ENCODE measurements at places on chromosomes 2 and 18.
A peak's percentile ranks its signal among the peaks of the same experiment; 100 is the strongest.

DNA sequence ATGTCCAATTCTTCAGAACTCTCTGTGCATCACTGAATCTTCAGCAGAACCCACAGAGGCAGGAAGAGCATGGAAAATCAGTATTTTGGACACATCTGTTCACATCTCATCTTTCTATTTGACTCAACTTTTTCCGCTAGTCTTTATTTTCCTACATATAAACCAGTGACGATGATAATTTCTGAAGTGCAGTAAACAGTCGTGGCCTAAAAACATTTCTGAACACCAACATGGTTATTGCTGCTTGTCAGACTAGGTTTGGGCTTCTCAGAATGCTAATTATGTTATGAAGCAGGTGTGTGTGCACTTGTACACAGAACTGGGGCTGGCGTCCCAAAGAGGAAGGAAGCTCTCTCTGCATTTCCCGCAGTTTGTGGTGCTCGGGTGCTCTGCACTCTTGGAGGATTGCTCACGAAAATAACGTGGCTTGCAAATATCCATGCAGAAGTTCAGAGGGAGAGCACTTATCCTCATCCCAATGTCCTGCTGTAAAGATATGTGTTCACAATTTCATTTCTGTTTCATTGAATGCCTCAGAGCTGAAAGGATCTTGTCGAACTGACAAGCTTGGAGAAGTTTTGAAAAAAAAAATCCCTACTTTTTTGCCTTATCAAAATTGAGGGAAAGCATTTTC lies 50.8 kb downstream of the EDAR start:
- no peak for DNase-seq

- DNase-seq, result no peak
These were observed 31.9 kb upstream of the FOSL2 start for GRCh38 chr2:28360718-28361293.

DNA sequence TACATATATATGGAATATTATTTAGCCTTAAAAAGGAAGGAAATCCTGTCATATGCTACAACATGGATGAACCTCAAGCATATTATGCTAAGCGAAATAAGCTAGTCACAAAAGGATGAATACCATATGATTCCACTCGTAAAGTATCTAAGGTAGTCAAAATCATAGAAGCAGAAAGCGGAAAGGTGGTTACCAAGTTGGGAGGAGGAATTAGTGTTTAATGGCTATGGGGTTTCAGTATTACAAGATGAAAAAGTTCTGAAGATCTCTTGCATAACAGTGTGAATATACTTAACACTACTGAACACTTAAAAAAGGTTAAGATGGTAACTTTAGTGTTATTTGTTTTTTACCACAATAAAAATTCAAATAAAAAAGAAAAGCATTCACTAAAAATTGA lies 99.0 kb downstream of the MGAT5 start:
- no peak for DNase-seq

GRCh38 chr2:189318761-189319160 lies 122.5 kb upstream of the WDR75 start:
- DNase-seq, result no peak

DNA sequence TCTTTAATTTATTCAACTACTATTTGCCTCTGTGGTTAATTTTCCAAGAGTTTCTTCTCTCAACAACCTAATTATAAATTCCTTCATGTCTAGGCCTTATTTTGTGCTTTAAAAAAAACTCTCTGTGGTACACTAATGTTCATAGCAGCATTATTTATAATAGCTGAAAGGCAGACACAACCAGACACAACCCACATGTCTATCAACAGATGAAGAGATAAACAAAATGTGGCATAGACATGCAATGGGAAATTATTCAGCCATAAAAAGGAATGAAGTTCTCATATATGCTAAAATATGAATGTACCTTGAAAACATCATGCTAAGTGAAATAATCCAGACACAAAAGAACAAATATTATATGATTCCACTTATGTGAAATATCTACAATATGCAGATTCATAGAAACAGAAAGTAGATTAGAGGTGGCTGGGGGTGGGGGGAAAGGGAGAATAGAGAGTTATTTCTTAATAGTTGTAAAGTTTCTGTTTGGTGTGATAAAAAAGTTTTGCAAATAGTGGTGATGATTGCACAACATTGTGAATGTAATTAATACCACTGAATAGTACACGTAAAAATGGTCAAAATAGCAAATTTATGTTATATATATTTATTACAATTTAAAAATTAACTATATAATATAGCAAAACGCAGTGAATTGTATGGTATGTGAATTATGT lies 28.1 kb upstream of the RASGRP3 start:
- DNase-seq, result no peak

DNA sequence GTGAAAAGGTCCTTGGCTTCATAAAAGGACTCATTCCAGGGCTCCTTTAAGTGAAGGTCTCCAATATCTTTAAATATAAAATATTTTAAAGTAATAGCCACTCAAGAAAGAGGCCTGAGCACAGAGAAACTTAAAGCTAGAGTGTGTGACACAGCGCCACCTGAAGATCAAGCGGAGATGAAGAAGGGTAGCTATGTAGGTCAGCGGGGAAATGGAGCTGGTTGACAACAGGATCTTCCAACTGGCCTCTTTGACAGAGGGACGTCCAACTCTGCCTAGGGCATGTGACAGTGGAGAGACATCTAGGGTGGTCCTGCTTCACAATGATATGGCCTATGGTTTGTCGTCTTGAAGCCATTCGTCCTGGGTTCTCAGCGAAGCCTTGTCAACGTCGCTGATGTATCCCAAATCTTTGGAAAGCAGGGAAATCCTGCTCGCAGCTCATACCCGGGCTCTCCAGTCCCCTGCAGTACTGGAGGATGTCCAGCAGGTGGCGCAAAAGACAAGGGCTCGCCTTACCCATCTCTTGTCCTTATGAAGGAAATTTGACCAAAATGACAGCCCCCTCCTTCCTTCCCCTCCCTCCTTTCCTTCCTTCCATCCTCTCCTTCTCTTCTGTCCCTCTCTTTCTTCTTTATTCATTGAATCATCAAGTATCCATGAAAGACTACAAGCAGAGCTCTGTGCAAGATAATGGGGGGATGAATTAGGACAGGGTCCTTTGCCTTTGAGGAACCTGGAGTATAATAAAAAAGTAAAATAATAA lies 59.6 kb downstream of the LONRF2 start:
- DNase-seq, result no peak

- no peak for DNase-seq
These were observed 104.3 kb downstream of the KYNU start for GRCh38 chr2:142981756-142982155.

- no peak for DNase-seq
These were observed 446.1 kb upstream of the FAM98A start for GRCh38 chr2:34045101-34045655.

GRCh38 chr2:29042561-29043075 lies 31.7 kb downstream of the PCARE start:
- peak; percentile 95 for DNase-seq

GRCh38 chr18:36187826-36188721 lies 777 bp downstream of the MOCOS start:
- no peak for DNase-seq

DNA sequence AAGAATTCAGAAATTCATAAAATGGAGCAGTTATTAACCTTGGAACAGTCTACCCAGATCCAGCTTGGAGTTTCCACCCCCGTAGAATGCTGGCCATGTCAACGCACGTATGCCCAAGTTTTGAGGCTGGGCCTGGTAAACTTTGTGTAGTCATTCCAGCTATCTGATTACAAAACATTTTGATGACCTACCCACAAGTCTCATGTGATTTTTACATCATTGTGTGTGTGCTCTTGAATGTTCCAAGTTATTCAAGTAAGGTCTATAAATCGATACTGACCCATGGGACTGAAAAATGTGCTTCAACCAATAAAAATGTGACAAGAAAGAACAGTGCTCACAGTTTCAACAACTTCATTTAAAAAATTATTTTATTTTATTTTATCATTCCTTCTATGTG lies 32.5 kb upstream of the ICOS start:
- no peak for DNase-seq

- DNase-seq, result no peak
These were observed 142.8 kb downstream of the LPIN1 start for GRCh38 chr2:11889101-11889850.

GRCh38 chr2:191176801-191177438 lies 26.1 kb upstream of the STAT4 start:
- no peak for DNase-seq
